ENCODE measurements at places on chromosomes 7 and 10.
A peak's percentile ranks its signal among the peaks of the same experiment; 100 is the strongest.

GRCh38 chr7:36781011-36781738 is 56.9 kb upstream of the AOAH start:
- no peak for DNase-seq

DNA sequence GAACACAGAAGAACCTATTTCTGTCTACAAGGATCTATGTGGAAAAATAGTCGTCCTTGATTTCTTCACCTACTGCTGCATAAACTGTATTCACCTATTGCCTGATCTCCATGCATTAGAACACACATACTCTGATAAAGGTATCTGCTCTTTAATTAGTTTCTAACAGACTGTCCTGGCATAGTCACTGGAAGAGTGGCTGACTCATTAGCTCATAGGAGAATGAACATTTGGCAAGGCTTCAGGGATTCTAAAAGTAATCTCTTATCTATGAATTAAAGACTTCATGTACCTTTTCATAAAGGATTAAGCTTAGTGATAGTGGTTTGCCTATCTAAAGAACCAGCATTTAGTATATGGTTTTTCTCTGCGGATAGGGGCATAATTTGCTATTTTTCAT is 4.1 kb downstream of the NHLRC2 start:
- DNase-seq = no peak

- DNase-seq = no peak
Measured at GRCh38 chr10:96201525-96201924, 69.8 kb downstream of the BLNK start.

DNA sequence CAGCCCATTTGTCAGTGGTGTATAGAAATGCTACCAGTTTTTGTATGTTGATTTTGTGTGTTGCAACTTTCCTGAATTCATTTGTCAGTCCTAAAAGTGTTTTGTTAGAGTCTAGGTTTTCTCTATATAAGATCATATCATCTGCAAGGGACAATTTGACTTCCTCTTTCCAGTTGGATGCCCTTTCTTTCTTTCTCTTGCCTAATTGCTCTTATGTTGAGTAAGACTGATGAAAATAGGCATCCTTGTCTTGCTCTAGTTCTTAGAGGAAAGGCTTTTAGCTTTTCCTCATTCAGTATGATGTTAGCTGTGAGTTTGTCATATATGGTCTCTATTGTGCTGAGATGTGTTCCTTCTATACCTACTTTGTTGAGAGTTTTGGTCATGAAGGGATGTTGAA is 161.7 kb upstream of the TPK1 start:
- no peak for DNase-seq

DNA sequence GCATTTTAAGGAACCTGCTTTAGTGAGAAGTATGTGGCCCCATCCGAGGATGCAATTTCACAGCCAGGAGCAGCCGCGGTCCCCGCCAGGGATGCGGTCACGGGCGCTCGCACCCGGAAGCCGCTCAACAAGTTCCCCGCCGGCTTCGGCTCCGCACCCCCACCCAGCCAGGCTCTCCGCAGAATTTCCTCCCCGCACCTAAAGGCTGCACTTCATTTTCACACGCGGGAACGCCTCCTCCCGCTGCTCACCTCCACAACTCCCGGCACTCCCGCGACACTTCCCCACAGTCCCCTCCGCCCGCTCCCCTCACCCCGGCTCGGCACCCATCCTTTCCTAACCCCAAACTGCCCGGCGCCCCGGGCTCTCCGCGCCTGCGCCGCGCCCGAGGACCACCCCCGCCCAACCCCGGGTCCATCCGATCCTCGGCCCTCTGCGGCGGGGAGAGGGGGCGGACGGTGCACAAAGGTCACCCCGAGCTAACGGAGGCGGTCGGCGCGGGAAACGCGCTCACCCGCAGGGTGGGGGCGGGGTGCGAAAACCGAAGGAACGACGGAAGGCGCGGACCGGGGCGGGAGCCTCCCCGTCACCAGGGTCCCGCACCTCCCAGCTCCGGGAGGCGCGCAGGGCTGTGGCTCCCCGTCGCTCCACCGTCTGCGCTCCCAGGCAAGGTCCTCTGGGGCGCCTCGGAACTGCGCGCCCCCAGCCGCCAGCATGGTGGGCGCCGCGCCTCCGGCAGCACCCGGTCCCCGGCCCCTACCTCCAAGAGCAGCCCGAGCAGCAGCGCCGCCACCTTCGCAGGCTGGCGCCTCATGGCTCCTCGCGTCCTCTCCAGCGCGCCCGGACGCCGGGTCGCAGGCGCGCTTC is 558 bp downstream of the VOPP1 start:
- peak; percentile 74 for DNase-seq

- DNase-seq = no peak
Measured at GRCh38 chr10:13708256-13708990, 121.7 kb downstream of the PRPF18 start.

DNA sequence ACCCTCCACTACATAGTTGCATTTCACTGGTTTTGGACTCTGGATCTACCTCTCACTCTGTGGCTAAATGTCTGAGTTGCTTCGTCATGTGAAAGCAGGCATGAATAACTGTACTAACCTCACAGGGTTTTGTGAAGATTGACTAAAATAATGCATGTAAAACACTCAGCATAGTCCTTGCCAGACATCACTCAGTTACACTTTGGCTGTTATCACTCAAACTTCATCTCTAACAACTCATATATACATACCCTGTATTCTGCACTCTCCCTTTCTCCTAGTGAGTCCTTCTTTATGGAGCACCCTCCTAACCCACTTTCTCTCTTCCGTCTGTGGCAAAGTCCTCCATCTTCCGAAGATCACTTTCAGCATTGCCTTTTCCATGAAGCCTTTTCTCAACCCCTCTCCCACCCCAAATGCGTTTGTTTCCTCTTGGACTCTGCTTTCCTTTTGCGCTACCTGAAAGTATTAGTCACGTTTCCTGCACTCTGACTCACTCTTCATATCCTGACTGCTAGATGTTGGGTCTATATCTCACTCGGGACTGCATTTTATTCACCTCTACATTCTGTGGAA is 72.6 kb downstream of the OSBPL3 start:
- no peak for DNase-seq

- DNase-seq = no peak
Measured at GRCh38 chr10:131657985-131658330, 242.8 kb upstream of the PPP2R2D start.

DNA sequence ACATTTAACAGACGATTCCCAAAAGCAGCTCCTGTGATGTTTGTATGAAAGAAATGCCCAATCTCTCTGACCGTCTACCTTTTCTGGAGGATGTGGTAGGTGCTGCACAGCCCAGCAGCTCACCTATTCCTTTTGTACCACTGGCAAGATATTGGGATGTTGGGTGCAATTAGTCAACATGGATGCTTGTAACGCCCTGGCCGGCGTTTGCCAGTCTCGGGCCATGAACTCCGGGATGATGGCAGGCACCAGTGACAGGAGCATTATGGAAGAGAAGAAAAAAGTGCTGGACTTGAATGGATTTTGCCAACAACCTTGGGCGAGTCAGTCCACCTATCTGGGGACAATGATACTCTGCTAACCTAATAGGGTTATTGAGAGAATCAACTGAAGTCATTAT is 69.0 kb upstream of the ZNF438 start:
- DNase-seq = no peak

- no peak for DNase-seq
Measured at GRCh38 chr10:129030603-129030895, 436.5 kb upstream of the MGMT start.

GRCh38 chr7:112280267-112280666 is 73.8 kb downstream of the ZNF277 start:
- DNase-seq = no peak

- DNase-seq = no peak
Measured at GRCh38 chr10:91006752-91007346, 86.0 kb upstream of the ANKRD1 start.

DNA sequence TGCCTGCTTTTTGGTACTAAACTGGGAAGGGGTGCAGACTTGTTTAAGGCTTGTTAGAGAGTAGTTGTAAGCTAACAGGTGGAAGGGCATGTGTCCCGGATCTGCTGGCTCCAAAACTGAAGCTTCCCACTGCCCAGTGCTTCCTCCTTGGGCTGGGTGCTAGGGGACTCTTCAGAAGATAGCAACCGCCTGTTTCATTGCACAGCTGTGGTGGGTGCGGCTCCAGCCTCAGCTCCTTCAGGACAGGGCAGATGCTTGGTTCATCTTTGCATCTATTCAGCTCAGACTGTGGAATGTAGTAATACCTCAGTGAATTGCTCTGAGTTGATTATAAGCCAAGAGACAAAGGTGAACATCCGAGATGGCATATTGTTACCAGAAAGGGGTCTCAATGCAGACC is 527.1 kb downstream of the TYW1 start:
- no peak for DNase-seq

DNA sequence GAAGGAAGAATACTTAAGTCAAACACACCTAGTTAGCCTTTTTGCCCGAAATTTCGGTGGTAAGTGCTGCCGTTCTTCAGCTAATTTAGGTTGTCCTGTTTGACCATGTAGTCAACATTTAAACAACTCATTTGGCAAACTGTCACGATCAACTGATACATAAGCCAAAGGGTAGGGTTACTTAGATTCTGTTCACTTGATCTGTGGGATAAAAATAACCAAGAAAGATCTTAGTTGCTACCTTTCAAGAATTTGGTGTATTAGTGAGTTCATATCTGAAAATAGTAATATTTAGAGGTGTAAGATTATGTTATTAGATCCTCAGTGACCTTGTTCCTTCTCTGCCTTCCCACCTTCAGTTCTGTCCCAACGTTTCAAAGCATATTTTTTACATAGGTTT is 2.0 kb downstream of the TNKS2 start:
- no peak for DNase-seq

- DNase-seq = no peak
Measured at GRCh38 chr10:25357269-25357668, 182.5 kb downstream of the GPR158 start.

DNA sequence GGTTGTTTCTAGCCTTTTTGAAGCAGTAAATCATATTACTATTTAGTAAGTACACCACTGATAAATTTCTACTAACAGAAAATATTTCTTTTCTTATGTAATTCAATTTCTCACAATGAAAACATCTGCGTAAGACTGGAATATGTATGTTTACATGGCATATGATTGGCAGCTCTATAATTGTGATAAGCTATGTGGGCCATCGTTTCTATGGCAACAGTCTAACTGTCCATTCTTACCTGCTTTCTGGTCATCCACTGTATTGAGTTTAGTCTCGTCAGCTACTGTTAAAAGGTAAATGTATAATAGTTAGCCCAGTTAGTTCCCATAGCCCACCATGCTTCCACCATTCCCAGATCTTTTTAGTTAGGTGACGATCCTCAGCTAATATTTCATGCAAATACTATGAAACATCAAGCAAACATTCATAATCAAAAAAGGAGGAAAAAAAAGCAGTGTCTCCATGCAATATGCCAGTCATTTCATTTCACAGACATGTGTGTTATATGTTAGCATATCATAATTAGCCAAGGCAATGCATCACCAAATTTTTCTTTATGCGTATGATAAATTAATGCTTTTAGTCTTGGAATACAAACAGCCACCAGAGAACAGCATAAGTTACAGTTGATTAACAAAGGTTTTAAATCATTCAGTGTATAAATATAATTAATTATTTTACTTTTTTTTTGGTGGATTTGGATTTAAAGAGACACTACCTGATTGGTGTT is 479.0 kb downstream of the PARD3 start:
- no peak for DNase-seq

DNA sequence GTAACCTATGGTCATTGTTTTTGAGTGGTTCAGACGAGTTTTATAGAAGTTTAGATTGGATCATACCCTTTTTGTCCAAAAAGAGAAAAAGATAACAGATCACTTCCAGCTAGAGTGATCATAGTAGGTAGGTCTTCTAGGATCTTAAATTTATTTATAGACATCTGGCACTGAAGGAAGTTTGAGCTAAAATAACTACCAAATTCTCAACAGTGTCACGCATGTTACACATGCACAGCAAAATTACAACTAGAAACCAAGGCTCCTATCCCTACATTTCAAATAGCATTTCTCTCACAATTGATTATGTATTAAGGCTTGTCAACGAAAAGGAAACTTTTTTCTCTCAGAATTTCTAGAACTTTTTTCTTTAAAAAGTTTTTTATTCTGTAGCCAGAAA is 2.3 kb downstream of the CALU start:
- no peak for DNase-seq

- DNase-seq = no peak
Measured at GRCh38 chr10:72086466-72087391, 1.6 kb downstream of the SPOCK2 start.
